ENCODE measurements at places on chromosomes 5 and 9.

DNA sequence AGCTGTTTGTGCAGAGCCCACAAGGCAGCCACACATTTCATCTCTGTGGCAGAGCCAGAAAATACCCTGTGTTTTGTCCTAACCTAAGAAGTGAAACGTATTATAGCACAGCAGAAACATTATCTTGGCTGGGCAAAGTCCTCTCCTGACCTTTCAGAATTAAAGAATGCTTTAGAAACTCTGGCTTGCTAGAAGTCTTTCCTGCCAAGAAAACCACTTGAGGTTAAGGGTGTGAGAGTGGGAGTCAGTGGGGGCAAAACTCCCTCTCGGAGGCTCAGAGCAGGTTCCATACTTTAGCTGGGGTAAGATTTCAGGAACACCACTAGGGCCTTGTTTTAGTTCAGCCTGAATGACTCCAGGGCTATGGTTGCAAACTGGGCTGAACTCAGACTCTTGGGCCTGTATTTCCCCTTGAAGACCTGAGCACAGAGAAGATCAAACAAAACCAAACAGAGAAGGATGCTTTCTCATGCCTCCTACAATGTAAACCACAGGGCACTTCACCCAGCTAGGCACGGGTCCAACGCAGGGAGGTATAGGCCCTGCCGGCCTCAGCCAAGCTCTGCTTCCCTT is 48.0 kb downstream of the ZNF366 start:
- DNase-seq = no peak

DNA sequence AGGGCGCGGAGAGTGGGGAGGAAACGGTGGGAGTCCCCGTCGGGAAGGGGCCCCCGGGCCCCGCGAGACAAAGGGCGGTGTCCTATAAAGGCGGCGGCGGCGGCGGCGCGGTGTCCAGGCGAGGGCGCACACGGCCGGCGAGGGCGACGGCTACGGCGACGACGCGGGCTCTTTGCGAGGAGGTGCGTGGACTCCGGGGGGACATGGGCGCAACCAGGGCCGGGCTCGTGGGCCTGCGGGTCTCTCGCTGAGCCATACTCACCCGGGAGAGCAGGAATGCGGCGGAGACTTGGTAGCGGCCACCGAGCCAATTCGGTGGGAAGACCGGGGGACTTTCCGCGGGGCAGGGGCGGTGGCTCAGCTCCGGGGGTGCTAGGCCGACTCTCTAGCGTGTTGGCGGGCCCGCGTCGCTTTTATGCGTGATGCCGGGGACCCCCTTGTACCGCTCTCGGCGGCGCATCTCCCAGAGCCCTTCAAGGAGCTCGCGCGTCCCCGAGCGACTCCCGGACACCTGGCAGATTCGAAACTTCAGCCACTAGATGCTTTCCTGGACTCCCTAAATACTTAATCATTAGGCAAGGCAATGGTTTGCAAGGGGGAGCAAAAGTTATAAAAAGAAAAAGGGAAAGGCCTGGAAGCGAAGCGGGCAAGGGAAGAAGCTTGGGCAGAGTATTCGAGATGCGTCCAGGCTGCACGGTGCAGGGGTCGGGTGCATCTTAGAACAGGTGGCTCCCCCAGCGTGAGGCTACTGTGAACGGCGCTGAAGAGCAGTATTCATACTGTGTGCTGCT is 5.9 kb upstream of the TAL2 start:
- no peak for DNase-seq

GRCh38 chr9:131667576-131667975 is 72.3 kb downstream of the RAPGEF1 start:
- no peak for DNase-seq

GRCh38 chr5:34496701-34497469 is 159.2 kb upstream of the RAI14 start:
- no peak for DNase-seq

- no peak for DNase-seq
Measured at GRCh38 chr9:127980060-127980705, 606 bp downstream of the EEIG1 start.

DNA sequence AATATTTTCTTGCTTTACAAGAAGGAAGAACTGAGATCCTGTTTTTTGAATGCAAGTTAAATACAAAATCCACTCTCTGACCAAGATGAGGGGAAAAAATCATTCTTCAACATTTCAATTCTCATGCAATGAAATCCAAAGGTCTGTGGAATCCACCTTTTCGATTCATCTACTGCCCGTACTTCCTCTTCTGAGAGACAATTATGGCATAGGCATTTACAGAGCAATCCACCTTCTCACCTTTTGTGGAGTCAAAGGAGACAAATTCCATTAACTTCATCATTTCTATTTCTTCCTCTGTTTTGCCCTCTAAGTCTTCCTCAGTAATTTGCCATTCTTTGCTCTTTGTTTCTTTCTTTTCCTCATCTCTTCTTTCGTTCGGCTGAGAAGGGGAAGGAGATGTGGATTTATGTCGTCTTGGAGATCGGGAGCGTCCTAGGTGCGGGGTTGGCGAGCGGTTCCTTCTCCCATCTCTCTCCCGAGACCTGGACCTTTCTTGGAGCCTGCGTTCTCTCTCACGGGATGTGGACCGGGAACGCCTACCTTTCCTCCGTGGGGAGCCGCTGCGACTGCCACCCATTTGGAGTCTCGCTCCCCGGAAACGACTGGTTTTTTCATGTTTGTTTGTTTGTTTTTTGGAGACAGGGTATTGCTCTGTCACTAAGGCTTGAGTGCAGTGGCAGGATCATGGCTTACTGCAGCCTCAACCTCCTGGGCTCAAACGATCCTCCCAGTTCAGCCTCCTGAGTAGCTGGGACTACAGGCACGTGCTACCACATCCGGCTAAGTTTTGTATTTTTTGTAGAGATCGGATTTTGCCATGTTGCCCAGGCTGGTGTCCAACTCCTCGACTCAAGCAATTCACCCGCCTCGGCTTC is 24.3 kb upstream of the AFF4 start:
- no peak for DNase-seq

GRCh38 chr5:78566747-78567425 is 81.7 kb downstream of the LHFPL2 start:
- no peak for DNase-seq

GRCh38 chr9:36971935-36972488 is 62.1 kb downstream of the PAX5 start:
- DNase-seq = no peak

DNA sequence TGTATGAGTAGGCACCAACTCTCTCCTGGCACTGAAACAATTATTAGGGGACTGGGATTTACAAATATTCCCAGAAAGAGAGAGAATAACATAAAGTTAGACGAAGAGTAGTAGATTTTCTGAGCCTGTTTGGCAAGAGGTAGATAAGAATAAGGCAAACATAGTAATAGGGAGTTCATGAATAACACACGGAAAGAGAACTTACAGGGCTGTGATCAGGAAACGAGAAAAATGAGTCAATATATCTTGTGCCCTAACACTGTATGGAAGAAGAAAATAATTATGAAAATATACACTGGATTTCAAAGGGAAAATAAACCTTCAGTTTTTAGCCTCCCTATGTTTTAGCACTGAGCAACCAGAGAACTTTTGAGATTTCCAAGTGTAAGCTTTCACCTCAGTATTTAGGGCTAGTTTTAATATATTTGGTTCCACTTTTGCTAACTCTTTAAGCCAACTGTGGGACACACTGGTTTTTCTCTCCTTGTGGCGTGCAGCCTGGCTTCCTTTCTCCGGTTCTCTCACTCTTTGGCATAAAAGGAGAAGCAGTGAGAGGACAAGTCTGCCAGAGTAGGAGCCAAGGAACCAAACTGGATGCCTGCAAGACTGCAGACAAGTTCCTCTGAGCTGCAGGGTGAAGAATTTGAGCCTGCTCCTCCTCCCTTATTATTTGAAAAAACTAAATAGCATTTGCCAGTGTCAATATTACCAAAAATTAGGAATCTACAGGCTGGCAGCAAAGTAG is 6.6 kb upstream of the KCNN2 start:
- no peak for DNase-seq

GRCh38 chr5:131265311-131265803 is 1.5 kb downstream of the CDC42SE2 start:
- DNase-seq = no peak

GRCh38 chr5:159330131-159330800 is at the start of gene IL12B:
IL12B (minus strand) TSS chr5:159330487; CDS start chr5:159326782, 3,705 bp downstream.
- DNase-seq = no peak

- DNase-seq = no peak
Measured at GRCh38 chr5:92629574-92629973, 951.4 kb downstream of the NR2F1-AS1 start.

DNA sequence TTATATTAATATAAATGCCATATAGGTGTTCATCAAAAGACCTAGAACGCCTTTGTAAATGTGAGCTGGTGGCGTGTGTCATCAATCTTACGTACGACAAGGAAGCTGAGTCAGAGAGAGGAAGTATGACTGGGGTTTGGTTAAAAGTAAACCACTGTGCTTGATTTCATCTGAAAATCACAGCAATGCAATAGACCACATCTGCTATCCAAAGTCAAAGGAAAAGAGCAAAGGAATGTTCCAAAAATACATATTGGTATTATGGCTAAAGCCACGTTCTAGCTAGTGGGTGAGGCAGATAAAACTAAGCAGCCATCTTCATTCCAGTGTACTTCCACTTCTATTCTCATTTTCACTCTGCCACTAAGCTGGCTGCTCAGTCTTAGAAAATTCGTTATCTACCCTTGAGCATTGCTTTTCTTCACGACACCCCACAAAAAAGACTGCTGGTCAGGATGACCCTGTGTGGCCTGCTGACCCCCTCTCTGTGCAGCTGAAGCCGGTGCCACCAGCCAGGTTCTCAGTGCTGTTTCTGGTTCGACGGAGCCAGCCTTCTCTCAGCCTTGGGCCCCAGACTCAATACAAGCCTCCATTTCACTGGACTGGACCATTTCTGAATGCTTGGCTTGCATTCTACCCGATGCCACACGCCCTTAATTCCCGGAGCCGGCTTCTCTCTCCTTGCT is 23.8 kb downstream of the SHC3 start:
- DNase-seq = no peak

GRCh38 chr5:78779262-78779661 is 130.7 kb upstream of the LHFPL2 start:
- DNase-seq = no peak

DNA sequence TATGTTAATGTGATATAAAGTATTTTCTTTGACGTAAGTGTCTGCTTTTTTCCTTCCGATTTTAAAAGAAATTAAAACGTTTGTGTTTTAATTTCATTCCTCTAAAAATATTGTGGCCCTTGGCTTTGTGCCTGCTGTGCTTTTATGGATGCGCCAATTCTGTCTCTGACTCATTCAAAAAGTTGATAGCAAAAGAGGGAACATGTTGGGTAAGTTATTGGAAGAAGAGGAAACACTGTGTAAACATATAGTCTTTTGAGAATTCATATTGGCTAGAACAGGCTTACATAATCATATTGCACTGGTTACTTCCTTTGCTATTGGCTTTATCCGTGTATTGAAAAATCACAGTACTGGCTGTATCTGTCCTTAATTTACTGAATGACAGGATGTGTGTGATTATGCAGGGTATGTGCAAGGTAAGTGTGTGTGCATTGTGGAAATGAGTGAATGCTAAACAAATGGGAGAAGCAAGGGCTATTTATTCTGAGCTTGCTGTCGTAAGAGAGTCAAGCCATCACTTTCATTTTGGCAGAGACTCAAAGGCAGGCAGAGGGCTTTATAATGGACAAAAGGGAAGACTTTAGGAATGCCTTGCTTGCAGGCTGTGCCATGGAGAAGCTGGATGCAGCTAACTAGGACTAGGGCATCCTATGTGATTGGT is 67.8 kb downstream of the SGCD start:
- no peak for DNase-seq

- DNase-seq = no peak
Measured at GRCh38 chr5:124599028-124599973, 147.1 kb downstream of the ZNF608 start.

DNA sequence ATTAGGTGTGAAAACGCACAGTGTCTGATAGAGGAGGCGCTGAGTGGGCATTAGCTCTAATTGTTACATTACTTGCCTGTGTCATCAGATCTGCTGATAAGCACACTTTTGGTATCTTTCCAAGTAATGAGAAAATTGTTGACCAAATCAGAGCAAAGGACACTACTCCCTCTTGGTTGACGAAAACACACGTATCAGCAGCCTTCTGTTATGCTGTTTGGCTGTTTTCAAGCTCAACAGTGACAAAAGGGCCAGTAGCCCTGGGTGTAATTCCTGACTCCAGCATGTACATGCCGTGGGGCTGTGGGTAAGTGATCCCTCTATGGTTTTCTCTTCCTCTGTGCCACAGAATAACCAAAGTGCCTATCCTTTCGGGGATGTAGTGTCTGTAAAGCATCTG is 151.4 kb downstream of the AUH start:
- no peak for DNase-seq

GRCh38 chr9:129392093-129392541 is 214.1 kb upstream of the IER5L start:
- DNase-seq = no peak

DNA sequence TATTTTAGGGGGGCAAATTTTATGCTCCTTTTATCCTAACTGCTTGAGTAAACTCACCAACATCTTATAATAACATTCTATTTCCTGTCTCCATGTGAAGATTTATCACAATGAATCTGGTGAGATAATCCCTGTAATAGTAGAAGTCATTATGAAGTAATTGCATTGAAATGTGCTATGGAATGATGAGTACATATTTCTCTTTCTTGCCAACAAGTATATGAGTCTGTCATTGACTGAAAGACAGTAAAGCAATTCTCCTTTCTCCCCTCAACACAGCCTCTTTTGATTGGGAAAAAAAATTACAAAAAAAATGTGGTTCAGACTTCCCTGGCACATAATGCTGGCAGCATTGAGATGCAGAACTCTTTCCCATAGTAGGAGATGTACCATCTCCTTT is 459.2 kb upstream of the RGMB start:
- no peak for DNase-seq

- no peak for DNase-seq
Measured at GRCh38 chr5:171855798-171856763, 70.5 kb downstream of the SMIM23 start.

DNA sequence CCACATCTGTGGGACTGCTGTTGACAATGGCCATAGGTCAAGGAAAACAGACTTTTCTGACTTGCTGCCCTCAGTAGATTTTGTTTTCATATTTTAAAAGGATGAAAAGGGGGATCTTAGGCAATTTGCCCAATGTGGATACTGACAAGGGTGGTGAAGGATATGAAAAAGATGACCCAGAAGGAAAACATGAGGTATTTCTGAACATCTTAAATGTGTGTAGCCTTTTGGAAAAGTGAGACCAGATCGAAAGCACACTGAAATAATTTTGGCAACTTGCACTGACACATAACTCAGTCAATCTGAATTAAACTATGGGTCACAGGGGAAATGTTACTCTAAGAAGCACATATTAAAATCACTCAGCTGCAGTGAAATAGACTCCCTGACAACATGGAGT is 1793.0 kb upstream of the ACO1 start:
- DNase-seq = no peak

GRCh38 chr5:179114756-179115155 is 54.6 kb downstream of the ZNF354C start:
- no peak for DNase-seq

DNA sequence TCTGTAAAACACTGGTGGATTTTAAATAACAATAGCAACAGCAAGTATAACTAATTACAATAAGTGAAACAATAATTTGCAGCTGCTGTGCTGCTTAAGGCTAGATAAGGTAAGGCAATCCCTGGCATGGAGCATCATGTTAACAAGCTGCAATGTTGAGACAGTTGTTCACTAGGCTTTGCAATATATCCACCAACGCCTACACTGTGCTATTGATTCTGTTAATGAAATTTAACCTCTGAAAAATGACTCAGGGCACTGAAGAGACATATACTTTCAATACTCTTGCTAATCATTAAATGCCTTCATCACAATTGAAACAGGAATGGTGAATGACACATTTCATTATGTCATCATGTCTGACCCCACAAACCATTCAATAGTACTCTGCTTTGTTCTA is 255.0 kb downstream of the EFNA5 start:
- DNase-seq = no peak

GRCh38 chr9:28120184-28120583 is 546.9 kb upstream of the C9orf72 start:
- no peak for DNase-seq

Data from T1000 (cell line).